DMS79 (cell line): ENCODE measurements at places on chromosomes 5 and 9.
A peak's percentile ranks its signal among the peaks of the same experiment; 100 is the strongest.

DNA sequence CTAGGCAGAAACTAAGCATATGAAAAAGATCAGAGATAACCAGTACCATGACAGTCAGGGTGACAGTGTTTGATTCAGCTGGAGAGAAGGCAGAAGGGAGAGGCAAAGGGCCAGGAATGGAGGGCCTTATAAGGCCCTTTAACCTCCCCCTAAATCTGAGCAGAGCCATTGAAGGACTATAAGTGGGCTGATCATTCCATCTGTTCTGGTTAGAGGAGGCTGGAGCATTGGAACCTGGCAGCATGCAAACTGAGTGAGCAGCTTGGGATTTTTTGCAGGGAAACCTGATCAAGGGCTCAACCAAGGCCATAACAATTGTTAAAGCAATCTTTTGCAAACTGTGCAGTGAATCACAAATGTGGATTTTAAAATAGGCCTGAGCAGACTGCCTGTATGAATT, 174.5 kb upstream of the DAP start:
- DNase-seq = no peak

GRCh38 chr9:124036578-124036977, 25.0 kb downstream of the LHX2 start:
- DNase-seq = no peak

DNA sequence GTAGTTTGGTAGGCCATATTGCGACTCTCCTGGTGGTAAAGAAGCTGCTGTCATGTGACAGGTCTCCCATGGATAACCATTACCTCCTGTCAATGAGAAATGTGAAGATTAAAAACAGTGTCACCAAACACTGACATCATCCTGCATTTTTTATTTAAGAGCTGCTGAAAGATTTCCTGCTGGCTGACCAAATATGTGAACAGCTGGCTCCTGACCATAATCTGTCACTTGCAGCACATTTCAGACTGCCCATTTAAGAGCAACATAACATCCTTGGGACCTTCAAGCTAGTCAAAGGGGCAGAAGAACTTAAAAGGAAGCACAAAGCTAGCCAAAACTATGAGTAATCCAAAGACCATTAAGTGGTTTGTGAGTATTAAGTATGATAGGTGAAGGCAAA, 288.0 kb downstream of the IZUMO3 start:
- no peak for DNase-seq

DNA sequence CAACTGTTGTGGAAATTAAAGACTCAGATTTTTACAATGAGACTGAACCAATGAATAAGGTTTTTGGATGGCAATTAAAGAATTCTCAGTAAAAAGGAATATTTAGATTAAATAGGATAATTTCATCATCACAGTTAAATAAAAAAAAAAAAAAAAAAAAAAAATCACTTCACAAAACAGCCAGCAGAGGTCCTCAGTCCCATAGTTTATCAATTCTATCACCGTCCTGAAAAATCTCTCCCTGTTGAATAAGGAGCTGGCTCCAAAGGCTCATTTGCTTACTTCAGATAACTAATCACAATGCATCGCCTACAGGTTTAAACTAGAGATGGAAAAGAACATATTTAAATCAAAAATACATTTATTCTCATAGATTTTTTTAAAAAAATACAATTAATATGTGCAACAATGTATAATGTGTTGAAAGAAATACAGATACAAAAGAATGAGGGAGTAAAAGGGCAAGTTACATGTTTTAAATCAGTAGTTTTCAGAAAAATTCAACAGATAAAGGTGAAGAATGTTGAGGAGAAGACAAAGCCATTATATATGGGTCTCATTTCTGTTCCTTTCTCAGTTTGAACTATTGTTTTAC, 175.8 kb upstream of the CHD1 start:
- DNase-seq = no peak

DNA sequence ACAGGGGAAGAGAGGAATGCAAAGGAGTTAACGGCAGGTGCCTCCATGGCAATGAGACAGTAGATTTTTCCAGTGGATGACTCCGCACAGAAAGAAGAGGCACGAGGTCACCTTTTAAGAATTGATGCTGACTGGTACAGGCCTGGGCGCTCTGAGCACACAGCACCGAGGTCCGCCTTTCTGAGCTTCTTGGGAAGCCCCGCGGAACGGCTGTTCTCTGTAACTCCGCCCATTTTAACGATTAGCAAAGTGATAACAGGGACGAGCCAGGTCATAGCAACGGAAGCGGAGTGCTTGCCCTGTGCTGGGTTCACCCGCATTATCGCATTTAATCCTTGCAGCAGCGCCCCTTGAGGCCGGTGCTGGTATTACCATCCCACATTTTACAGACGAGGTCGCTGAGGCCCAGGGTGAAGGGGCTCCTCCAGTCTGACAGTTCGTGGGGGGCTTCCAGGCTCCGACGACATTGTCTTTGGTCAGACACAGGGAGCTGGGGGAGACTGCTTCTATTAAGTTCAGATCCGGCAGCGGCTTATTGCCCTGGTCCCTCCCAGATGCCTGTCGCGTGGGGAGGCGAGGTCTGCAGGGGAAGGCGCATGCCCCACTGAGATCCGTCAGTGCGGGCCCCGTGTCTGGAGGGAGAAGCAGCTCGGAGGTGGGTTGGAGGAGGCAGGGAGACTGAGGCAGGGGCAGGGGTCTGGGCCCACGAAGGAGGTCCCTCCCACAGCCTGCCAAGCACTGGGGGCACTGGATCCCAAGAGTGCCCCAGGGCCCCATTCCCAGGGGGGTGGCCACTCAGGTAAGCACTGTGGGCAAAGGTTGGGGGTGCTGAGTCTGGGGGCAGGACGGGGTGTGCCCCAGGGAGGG, 22.3 kb upstream of the HMCN2 start:
- DNase-seq = peak; percentile 43

GRCh38 chr9:114532561-114533237, 27.4 kb upstream of the WHRN start:
- DNase-seq = no peak

GRCh38 chr5:174455301-174455700, 269.1 kb upstream of the MSX2 start:
- no peak for DNase-seq

- DNase-seq = no peak
Measured at GRCh38 chr5:132764051-132764450, 13.0 kb downstream of the SEPTIN8 start.

- DNase-seq = no peak
Measured at GRCh38 chr9:88777498-88778312, 213.6 kb upstream of the S1PR3 start.

GRCh38 chr5:2148312-2149194, 265.8 kb upstream of the IRX4 start:
- no peak for DNase-seq

DNA sequence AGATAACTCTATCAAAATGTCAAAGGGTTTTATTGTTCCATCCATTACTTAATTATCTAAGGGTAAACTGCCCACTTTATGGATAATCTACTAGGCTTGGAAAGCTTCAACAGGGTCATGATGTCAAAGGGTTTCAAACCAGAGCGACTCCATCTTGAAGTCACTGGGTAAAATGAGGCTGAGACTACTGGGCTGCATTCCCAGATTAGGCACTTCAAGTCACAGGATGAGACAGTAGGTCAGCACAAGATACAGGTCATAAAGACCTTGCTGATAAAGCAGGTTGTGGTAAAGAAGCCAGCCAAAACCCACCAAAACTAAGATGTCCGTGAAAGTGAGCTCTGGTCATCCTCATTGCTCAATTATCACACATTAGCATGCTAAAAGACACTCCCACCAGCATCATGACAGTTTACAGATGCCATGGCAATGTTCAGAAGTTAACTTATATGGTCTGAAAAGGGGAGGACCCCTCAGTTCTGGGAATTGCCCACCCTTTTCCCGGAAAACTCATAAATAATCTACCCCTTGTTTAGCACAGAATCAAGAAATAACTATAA, 138.6 kb downstream of the GNAQ start:
- no peak for DNase-seq

GRCh38 chr9:95044731-95045508, 272.6 kb downstream of the FANCC start:
- DNase-seq = no peak

GRCh38 chr5:17241635-17242034, 24.2 kb downstream of the BASP1 start:
- DNase-seq = no peak

GRCh38 chr5:25459082-25459481, 814.3 kb upstream of the CDH10 start:
- DNase-seq = no peak

GRCh38 chr5:175588709-175589429, 69.0 kb upstream of the HRH2 start:
- no peak for DNase-seq

DNA sequence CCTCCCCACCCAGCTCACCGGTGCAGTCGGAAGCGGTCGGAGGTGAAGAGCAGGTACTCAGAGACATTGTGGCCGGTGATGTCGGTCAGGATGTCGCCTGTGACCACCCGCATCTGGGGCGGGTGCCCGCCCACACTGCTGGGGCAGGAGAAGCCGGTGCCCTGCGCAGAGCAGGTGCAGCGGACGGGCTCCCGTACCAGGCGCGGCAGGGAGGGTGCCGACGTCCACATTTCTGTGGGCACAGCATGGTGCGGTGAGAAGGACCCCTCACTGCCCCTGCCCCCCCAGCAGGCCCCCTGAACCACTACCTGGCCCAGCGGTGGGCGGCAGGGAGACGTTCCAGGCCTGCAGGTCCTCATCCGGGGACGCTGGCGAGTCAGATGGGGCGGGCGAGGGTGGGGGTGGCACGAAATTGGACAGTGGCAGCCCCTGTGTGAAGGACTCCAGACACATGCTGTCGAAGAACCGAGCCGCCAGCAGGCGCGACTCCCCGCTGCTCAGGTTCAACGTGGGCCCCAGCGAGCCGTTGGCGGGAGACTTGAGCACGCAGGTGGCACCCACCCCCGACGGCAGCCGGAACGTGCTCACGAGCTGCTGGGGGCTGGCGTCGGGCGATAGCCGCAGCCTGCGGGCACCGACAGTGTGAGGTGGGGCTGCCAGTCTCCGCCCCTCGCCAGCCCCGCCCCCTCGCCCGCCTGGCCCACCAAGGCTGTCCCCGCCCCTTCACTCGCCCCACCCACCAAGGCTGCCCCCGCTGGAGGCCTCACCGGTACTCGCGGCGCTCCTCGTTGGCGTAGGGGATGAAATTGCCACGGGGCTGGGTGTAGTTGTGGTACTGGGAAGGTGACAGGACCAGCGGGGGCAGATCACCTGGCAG, 15.1 kb downstream of the ABCA2 start:
- no peak for DNase-seq

- no peak for DNase-seq
Measured at GRCh38 chr9:109401169-109401989, 80.5 kb upstream of the EPB41L4B start.

DNA sequence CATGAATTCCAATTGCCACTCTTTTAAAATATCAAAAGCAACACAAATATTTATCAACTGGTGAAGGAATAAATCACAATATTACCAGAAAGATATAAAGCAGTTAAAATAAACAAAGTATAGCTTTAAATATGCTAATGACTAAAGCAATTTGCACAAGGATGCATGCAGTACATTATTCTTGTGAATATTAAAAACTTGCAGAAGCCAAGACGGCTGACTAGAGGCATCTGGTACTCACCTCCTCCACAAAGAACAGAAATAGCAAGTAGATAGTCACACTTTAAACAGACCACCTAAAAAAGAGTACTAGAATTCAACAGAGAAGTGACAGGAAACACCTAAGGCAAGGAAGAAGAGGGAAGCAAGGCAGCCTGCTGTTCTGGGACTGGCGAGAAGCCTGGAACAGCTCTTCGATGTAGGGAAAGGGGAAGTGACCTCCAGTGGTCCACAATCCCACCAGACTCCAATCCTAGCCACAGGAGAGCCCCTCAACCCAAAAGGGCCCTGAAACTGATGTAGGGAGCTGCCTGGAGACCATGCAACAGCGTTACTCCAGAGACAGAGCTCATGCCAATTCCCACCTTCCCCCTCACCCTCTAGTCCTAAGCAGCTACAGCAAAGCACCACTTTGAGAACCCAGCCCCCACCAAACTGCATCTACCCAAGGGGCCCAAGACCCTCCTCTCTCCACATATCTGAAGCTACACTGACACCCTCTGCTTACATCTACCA, 86.3 kb downstream of the LPAR1 start:
- no peak for DNase-seq

DNA sequence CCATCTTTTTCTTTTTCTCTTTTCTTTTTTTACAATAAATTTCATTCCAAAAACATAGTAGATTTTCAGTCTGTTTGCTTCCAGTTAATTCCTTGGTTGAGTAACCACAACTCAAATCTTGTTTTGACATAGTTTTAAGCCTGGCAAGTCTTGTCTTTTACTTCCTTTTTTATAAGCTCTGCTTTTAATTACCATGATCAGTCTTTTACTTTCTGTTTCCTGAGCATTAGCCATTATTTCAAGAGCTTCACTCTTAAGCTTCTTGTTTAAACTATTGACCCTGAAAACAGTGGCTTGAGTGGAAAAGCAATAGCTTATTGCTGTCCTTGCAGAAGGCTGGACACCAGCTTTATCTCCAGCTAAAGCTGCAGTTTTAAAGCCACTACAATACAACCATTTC, 1363.3 kb downstream of the MAT2B start:
- DNase-seq = no peak

DNA sequence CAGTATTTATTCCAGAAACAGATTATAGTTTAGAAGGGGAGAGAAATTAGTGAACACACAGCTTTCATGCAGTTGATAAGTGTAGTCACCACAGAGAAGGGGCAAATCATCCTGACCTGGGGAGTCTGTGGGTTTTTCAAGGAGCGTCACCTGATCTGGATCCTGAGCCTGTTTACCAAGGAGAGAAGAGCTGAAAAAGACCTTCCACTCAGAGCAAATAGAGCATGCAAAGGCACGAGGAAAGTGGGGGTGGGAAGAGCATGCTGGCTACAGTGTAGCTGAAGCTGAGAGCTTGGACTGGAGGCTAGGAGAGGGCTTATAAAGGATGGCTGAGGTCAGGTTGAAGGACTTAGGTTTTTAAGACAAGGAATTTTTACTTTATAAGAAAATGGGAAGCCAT, 30.4 kb downstream of the ACO1 start:
- DNase-seq = peak; percentile 76

GRCh38 chr9:123568691-123569688, 213.0 kb downstream of the CRB2 start:
- no peak for DNase-seq

DNA sequence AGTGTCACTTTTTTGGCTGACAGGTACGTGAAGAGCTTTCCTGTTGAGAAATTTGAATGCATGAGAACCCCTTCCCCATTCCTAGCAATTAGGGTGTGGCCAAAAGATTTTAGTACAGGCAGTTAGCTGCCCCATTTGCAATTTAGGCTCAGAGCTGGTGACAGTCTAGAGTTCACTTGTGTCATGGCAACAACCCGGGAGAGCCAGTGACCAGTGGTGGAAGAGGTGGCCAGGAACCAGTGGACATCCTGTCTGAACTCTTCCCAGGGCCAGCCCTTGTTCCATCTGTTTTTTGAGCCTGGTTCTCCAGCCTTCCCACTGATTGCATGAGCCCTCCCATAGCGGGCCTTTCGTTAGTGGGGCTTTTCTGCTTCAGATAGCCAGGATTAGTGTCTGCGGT, 2.5 kb upstream of the NEUROG1 start:
- no peak for DNase-seq

DNA sequence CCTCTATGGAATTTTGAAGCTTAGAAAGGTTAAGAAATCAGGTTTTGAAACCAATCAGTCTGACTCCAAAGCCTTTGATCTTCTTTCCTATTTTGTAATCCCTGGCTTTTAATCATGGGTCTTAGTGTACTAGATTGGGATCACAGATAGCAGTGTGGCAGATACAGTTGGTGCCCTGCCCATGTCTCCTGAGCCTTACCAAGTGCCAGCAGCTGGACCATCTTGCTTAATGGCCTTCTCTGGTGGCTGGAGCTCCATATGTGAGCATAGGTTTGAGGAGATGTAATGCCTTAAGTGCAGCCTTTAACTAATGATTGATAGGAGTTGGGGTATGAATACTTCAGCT, 16.7 kb upstream of the RIC1 start:
- no peak for DNase-seq
